Glomerular endothelial cell (primary cell): ENCODE measurements at places on chromosomes 7 and 10.

DNA sequence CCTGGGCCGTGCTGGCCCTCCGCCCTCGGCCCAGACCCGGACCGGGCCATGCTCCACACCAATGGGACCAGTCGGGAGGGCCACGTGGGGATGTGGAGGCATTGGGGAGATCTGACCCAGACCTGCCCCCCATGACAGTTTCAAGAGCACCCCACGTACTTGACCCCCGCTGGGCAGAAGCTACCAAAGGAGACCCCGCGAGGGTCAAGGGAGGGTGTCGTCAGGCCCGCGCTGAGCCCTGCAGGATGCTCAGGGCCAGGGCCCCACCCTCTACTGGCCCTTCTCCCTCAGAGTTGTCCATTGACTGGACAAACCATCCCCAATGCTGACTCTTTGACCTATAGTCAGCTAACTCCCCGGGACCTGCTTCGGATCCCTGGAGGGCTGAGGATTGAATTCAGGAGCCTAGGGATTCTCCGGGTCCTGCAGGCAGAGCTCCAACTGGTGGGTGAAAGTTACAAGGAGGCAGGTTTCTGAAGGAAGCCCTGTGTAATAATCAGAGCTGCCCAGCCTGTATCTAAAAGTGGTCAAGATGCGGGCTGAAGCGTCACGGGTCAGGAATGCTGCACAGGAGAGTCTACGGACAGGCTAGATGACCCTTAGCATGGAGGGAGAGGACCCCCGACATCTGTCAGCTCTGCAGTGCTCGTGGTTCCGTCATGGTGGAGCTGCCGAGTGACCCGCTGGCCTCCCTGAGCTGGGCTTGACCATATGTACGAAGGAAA is 498 bp upstream of the CALHM2 start:
- DNase-seq, result no peak

DNA sequence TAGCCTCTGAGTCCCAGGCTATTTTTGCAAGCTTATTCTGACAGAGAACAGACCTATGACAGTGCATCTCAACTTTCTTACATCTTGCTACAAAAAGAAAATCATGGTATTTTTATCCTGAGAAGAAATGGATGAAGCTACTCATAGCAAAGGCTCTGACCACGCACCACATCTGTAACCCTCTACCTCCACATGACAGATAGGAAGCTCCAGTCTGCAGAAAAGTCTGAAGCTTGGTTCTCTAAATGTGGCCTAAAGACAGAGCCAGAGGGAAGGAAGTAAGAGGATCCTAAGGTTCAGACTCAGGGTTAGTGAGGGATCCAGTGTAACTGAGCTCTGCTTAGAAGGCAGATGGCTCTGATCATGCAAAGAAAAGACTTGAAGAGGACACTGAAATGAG is 58.4 kb upstream of the ABCB5 start:
- DNase-seq, result no peak

GRCh38 chr10:45433716-45434469 is 59.9 kb downstream of the ALOX5 start:
- no peak for DNase-seq

DNA sequence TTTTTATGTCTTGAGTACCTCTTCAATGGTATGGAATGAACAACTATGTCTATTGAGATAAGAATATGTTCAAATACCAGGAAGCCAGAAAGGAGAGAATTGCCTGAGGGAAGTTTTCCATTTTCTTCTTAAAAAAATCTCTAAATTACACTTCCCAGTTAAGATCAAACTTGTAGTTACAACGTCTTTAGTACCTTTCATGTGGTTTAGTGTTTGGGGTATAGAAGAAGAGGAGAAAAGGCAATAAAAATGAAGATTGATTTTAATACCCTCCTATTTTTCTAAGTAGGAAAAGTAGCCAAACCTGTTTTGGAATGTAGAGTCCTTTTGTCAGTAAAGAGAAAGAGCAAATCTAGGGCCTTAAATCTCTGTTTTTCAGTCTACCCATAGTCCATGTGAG is 470.0 kb upstream of the SEMA3A start:
- DNase-seq, result no peak
